ENCODE measurements at places on chromosomes 4 and X.

GRCh38 chr4:34534916-34535315, 1709.4 kb downstream of the ARAP2 start:
- no peak for DNase-seq

- DNase-seq, result no peak
These were observed 75.7 kb downstream of the FAM47C start for GRCh38 chrX:37083880-37084279.

- DNase-seq, result no peak
These were observed 8.8 kb downstream of the MID1 start for GRCh38 chrX:10611441-10612090.

DNA sequence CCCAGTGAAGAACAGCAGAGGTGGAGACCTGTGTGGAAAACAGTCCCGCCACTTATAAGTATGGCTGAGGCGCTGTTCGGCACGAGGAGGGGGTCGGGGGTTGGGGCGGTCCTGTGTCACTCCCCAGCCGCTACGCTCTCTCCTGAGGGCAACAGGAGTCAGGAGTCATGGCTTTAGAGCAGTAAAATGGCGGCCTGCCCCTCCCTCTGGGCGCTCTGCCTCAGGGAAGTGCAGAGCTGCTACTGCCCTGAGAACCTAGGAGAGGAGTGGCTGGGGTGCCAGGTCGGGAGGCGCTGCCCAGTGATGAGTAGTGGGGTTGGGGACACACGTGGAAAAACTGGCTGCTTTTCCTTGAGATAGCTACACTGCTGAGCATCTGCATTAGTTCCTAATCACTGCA, 551.2 kb upstream of the AMOT start:
- no peak for DNase-seq

- DNase-seq, result no peak
These were observed 223.0 kb upstream of the GPC4 start for GRCh38 chrX:133638285-133638684.

- DNase-seq, result no peak
These were observed 312.8 kb downstream of the TENM3 start for GRCh38 chr4:182555997-182556418.

GRCh38 chr4:78865451-78865850, 73.8 kb downstream of the PAQR3 start:
- no peak for DNase-seq

GRCh38 chr4:42643685-42644084, 13.2 kb downstream of the ATP8A1 start:
- no peak for DNase-seq

DNA sequence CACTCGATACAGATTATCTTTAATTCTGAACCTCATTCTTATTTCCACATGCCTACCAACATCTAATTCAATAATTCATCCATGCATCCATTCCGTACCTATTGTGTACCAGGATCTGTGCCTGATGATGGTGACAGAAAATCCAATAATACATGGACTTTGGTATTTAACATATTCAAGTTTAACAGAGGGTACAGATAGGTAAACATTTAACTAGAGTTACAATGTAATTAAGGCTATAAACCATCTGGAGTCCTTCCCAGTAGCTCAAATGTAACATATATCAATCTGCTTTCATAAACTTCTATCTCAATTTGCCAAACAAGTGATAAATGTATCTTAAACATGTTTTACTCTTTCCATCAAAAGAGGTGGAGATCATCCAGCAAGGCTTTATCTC, 561.5 kb upstream of the FTHL17 start:
- no peak for DNase-seq

GRCh38 chrX:1750267-1750666, 135.4 kb downstream of the ASMT start:
- DNase-seq, result peak; percentile 4

DNA sequence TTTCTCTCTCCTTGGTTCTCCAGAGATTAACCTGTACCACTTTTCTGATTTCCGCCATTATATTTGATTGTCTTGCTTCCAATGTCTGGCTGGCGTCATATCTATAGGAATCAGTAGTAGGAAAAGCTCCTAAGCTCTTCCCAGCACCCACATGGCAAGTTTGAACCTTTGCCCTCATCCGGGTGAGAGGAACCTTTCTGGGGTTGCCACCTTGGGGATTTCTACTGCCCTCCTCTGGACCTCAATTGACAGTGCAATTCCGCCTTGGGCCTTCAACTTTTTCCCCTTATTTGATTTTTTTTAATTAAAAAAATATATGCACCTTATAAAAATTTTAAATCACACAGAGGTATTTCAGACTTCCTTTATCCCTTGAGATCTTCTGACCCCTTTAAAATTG, 2.0 kb upstream of the CXorf66 start:
- DNase-seq, result peak; percentile 15

DNA sequence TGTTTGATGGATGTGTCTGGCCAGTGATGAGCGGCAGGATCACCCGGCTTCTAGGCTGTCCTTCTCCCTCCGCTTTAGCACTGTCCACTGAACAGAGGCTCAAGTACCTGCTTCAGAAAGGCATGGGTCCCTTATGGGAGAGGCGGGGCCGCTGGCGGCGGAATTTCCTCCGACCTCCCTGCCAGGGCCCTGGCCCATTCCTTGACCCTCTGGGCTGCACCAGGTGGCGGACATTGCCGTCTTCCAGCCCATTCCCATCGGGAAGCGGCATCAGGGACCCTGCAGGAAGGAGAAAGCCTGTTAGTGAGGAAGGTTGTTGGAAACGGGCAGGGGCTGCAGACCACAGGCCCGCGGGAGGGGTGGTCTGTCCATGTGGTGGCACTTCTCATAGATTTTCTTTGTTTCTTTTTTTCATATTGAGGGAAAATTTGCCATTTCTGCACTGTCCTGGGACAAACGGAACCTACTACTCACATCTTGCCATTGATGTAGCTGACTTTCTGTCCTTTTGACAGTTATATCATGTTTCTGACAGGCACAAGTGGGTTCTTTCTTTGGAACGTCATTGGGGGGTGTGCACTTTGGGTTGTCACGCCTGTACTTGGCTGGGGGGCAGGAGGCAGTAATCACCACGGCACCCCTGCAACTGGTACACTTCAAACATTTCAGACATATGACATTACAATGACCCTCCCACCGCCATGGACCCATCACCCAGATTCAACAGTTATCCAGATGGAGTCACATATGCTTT, 6.1 kb downstream of the APLN start:
- DNase-seq, result no peak

GRCh38 chr4:137979938-137980337, 262.2 kb downstream of the SLC7A11 start:
- no peak for DNase-seq

- no peak for DNase-seq
These were observed 35.5 kb upstream of the CCKAR start for GRCh38 chr4:26525771-26526150.

- no peak for DNase-seq
These were observed 8.4 kb downstream of the CORIN start for GRCh38 chr4:47829438-47829837.

- no peak for DNase-seq
These were observed 106.4 kb downstream of the DHX15 start for GRCh38 chr4:24477919-24478318.

- no peak for DNase-seq
These were observed 19.4 kb upstream of the SERTM2 start for GRCh38 chrX:111492085-111492484.

GRCh38 chr4:25969374-25970155, 55.5 kb downstream of the SMIM20 start:
- no peak for DNase-seq

- peak; percentile 9 for DNase-seq
These were observed 22.7 kb downstream of the WDR19 start for GRCh38 chr4:39205000-39205399.

DNA sequence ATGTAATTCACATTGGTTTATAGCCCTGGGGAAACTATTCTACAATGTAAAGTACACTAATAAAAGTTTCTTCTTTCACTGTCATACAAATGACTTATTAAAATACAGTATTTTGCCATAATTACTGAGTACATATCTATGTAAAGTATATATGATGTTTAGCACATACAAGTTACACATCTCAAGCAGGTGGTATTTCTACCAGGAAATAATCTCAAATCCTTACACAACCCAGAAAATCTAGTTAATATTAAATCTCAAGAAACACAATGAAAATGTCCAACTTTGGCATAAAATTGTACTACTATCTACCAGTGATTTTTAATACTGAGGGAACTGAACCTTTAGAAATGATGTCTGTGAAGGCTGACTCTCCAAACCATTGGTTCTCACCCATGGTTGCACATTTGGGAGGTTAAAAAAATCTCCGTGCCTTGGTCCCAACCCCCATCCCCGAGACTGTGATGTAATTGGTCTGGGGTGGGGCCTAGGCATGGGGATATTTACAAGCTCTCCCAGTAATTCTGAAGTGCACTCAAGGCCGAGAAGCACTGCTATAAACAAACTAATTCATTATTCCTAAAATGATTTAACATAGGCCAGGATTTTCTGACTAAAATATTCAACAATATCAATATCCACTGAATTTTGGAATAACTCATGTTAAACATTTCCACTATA, 27.6 kb downstream of the MAP3K15 start:
- DNase-seq, result no peak

DNA sequence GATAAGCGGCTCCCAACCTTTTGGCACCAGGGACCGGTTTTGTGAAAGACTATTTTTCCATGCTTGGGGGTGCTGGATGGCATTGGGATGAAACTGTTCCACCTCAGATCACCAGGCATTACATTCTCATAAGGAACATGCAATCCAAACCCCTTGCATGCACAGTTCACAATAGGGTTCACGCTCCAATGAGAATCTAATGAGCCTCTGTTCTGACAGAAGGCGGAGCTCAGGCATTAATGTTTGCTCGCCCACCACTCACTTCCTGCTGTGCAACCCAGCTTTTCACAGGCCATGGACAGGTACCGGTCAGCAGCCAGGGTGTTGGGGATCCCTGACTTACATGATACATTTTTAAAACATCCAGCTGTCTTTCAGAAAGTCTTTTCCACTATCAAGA, 187.3 kb downstream of the SLC39A8 start:
- no peak for DNase-seq

DNA sequence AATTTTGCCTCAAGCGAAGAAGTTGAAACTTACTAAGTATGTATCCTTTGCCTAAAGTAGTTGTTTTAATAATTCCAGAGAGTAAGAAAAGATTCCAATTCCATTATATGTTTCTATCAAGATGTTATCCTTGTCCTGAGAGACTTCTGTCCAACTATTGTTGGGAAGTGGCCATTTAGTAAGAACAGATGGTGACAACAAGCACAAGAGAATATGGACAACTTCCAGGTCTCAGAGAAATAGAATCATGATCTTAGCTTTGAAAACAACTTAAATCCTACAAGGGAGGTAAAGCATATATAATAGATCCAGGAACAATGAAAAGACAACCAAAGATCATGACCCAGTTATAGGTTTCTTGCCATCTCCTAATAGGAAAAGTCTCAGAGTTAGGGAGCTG, 486.6 kb upstream of the PCDH10 start:
- no peak for DNase-seq

GRCh38 chr4:93394545-93395081, 433.9 kb upstream of the ATOH1 start:
- no peak for DNase-seq

- no peak for DNase-seq
These were observed 3.3 kb upstream of the GPRASP2 start for GRCh38 chrX:102708900-102709299.

- DNase-seq, result no peak
These were observed 120.5 kb downstream of the TBCK start for GRCh38 chr4:106195435-106195950.

- DNase-seq, result peak; percentile 82
These were observed at the start of gene TLR10 for GRCh38 chr4:38782452-38783108. TSS of gene TLR10 (minus strand) at chr4:38782990. CDS start at chr4:38775590, 7,400 bp downstream.

DNA sequence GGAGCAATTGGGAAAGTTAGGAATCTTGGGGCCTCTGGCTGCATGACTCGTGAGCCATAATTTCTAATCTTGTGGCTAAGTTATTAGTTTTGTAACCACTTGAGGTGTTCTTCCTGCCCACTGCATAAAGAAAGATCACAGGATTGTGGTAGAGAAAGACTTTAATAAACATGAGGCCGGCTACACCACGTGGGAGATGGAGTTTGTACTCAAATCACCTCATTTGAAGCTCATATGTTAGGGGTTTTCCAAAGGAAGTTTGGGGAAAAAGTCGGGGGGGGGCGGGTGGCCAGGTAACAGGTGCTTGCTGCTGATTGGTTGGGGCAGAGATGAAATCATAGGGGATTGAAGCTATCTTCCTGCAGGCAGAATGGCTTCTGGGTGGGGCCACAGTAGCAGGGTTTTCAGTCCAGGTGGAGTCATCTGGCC, 287.8 kb downstream of the ZNF674 start:
- DNase-seq, result no peak

DNA sequence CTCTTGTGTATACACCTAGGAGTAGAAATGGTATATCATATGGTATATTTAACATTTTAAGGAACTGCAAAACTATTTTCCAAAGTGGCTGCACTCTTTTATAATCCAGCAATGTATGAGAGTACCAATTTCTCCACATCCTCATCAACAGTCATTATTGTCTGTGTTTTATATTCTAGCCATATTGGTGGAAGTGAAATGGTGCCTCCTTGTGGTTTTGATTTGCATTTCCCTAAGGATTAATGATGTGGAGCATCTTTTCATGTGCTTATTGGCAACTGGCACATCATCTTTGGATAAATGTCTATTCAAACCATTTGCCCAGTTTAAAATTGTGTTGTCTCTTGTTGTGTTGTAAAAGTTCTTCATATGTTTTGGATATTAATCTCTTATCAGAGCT, 9.6 kb downstream of the BMP15 start:
- peak; percentile 14 for DNase-seq

DNA sequence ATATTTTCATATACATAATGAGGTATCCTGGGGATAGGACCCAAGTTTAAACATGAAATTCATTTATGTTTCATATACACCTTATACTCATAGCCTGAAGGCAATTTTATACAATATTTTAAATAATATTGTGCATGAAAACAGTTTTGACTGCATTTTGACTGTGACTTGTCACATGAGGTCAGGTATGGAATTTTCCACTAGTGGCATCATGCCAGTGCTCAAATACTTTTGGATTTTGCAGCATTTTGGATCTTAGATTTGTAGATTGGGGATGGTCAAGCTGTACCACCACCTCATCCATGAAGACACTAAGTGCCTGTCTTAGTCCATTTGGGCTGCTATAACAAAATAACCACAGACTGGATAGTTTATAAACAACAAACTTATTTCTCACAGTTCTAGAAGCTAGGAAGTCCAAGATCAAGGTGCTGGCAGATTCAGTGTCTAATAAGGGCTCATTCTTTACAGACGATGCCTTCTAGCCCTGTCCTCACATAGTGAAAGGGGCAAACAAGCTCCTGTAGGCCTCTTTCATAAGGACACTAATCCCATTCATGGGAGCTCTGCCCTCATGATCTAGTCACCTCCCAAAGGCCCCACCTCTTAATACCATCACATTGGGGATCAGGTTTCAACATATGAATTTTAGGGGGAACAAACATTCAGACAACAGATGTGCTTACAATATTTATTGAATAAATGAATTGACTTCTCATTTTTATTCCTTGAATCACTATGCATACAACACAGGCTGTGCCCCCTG, 9.4 kb downstream of the NUDT6 start:
- DNase-seq, result no peak

- no peak for DNase-seq
These were observed 97.4 kb downstream of the AASDH start for GRCh38 chr4:56289934-56290333.

Measured in hematopoietic multipotent progenitor cell treated with erythropoietin and hydrocortisone succinate and interleukin-3 and kit ligand, for 4 days (in vitro differentiated cells).